EH (cell line): ENCODE measurements at places on chromosomes 4 and X.

DNA sequence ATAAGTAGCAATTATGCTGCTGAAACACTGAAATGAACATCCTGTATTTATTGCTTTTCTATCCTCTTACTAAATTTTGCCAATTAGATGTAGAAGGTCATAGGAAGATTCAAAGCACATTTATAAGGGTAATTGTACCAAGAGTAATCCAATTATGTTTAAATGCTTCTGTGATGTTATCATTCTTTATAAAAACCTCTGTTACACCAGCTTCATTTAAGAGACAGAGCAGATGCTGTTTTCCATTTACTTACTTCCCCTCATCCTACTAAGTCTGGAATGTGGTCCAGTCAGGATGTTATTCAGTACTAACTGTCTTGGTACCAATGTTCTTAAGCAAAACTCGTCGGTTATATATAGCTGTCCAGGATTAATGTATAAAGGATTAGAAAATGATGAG lies 539.6 kb downstream of the PDHA2 start:
- DNase-seq = no peak

DNA sequence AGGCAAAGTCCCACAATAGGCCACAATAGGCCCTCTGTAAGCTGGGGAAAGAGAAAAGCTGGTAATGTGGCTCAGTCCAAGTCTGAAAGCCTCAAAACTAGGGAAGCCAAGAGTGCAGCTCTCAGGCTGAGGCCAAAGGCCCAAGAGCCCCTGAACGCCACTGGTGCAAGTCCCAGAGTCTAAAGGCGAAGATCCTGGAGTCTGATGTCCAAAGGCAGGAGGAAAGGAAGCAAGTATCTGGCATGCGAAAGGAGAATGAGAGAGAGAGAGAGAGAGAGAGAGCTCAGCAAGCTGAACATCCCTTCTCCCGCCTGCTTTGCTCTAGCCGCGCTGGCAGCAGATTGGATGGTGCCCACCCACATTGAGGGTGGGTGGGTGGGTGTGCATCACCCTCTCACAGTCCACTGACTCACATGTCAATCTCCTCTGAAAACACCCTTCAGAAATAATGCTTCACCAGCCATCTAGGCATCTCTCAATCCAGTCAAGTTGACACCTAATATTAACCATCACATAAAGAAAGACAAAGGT lies 30.9 kb upstream of the ELF2 start:
- no peak for DNase-seq

- DNase-seq = no peak
Measured at GRCh38 chr4:181948839-181949382, 294.3 kb upstream of the TENM3 start.

DNA sequence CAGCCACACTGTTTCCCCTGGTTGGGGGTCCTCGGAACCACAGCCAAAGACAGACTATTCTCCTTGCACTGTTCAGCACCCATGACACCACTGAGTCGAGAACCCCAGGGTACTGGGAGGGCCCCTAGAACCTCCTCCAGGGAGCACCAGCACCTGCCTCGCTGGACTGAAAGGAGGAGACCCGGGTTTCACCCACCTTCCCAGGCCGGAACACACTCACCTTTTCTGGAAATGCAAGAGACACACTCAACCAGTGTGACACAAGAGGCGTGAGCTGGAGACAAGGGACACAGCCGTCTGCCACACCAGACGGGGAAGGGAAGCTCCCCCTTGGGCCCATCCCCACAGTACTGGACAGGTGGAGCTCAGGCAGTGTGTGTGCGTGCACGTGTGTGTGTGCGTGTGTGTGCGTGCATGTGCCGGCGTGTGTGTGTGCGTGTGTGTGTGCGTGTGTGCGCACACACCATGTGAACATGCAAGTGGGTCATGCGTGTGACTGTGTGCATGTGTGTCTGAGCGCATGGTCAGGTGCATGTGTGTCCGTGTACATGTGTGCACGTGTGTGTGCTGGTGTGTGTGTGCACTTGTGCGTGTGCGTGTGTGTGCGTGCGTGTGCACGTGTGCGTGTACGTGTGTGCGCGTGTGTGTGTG lies 128.8 kb upstream of the NKX1-1 start:
- no peak for DNase-seq

GRCh38 chrX:98380556-98380955 lies 1496.8 kb downstream of the RPA4 start:
- DNase-seq = no peak

GRCh38 chr4:110164856-110165255 lies 33.6 kb downstream of the ELOVL6 start:
- DNase-seq = no peak

GRCh38 chr4:101160792-101161592 lies 186.3 kb downstream of the PPP3CA start:
- no peak for DNase-seq
